ENCODE measurements at places on chromosomes 11 and 22. TPM values are rescaled to one million over a fixed set of nuclear protein-coding genes. Genes with fewer than 3 reads are reported as not detected.

Gene TTC28
- total RNA-seq = 31.4 TPM

Gene TTC36
- total RNA-seq = 1.0 TPM

Gene ACR
- total RNA-seq = not detected

Gene TIRAP
- 4.8 TPM for total RNA-seq

Gene SEPTIN3
- total RNA-seq = 0.33 TPM

Gene RTN4R
- total RNA-seq = 0.26 TPM

Gene BCL2L13
- total RNA-seq = 56.2 TPM

Gene PIK3IP1
- 32.4 TPM for total RNA-seq

Gene CRYAB
- total RNA-seq = 51.2 TPM

Gene OSBP2
- 0.51 TPM for total RNA-seq

Gene MISFA
- total RNA-seq = 0.51 TPM

Gene MIAT
- total RNA-seq = 10.2 TPM

Gene GGTLC3
- not detected for total RNA-seq

Gene FAM180B
- total RNA-seq = not detected

Gene PLAAT5
- total RNA-seq = 0.50 TPM

Gene PGA5
- total RNA-seq = not detected

Gene FAM83F
- not detected for total RNA-seq

Gene RAG2
- not detected for total RNA-seq

Gene ZNF70
- 2.8 TPM for total RNA-seq

Gene SCGB1D2
- total RNA-seq = not detected

Gene GALNT18
- total RNA-seq = 9.5 TPM

Gene ROBO4
- total RNA-seq = 0.66 TPM

Data from fibroblast of lung (primary cell).